Smooth muscle cell of the umbilical artery (primary cell): ENCODE measurements at places on chromosomes 3 and 15. TPM values are rescaled to one million over a fixed set of nuclear protein-coding genes. Genes with fewer than 3 reads are reported as not detected.

The GRAMD2A gene
- total RNA-seq = 0.28 and 0.30 TPM in 2 replicates

The CLDN18 gene
- not detected in 2 replicates for total RNA-seq

The SLC2A2 gene
- not detected in 2 replicates for total RNA-seq

The RPL4 gene
- total RNA-seq = 2,118 and 3,314 TPM in 2 replicates

The DIPK2A gene
- 36.8 and 68.6 TPM in 2 replicates for total RNA-seq

The PLSCR2 gene
- not detected in 2 replicates for total RNA-seq

The GNAT1 gene
- not detected in 2 replicates for total RNA-seq

The FSIP1 gene
- 0.65 and 0.89 TPM in 2 replicates for total RNA-seq

The NR2F2 gene
- total RNA-seq = 4.8 and 27.3 TPM in 2 replicates

The CIB2 gene
- total RNA-seq = 2.4 and 4.5 TPM in 2 replicates

The TWF2 gene
- total RNA-seq = 91.8 and 107 TPM in 2 replicates

The POLQ gene
- 0.59 and 5.7 TPM in 2 replicates for total RNA-seq

The IMPG2 gene
- 0.28 and 0.59 TPM in 2 replicates for total RNA-seq

The WDR93 gene
- total RNA-seq = under 0.01 TPM in 1 of 2 replicates, not detected in the other

The ANO10 gene
- 45.7 and 57.1 TPM in 2 replicates for total RNA-seq

The TTBK2 gene
- total RNA-seq = 9.5 and 13.9 TPM in 2 replicates

The MYZAP gene
- total RNA-seq = under 0.01 TPM in 1 of 2 replicates, not detected in the other

The KIF9 gene
- total RNA-seq = 1.2 and 4.2 TPM in 2 replicates

The ITIH4 gene
- total RNA-seq = 1.2 and 1.3 TPM in 2 replicates

The LRRC34 gene
- 0.59 and 1.8 TPM in 2 replicates for total RNA-seq

The HIGD2B gene
- not detected in 2 replicates for total RNA-seq

The FOXL2NB gene
- not detected in 2 replicates for total RNA-seq

The KCNMB2 gene
- total RNA-seq = not detected in 2 replicates

The ACOX2 gene
- total RNA-seq = 7.0 and 13.4 TPM in 2 replicates

The SELENOS gene
- total RNA-seq = 88.8 and 113 TPM in 2 replicates

The LEO1 gene
- 34.7 and 49.9 TPM in 2 replicates for total RNA-seq

The TEX55 gene
- not detected in 2 replicates for total RNA-seq

The NRROS gene
- total RNA-seq = 0.30 and 1.2 TPM in 2 replicates

The C3orf20 gene
- total RNA-seq = 0.05 TPM in 1 of 2 replicates, not detected in the other

The IL12A gene
- 0.89 and 1.3 TPM in 2 replicates for total RNA-seq

The SGO1 gene
- total RNA-seq = 0.59 and 4.9 TPM in 2 replicates

The RABL3 gene
- total RNA-seq = 27.9 and 36.6 TPM in 2 replicates

The VPS13C gene
- 73.3 and 78.4 TPM in 2 replicates for total RNA-seq

The AMOTL2 gene
- total RNA-seq = 96.2 and 160 TPM in 2 replicates

The GADL1 gene
- total RNA-seq = not detected in 2 replicates

The GOLGA6D gene
- 0.05 TPM in 1 of 2 replicates, not detected in the other for total RNA-seq

The RFT1 gene
- 12.8 and 17.8 TPM in 2 replicates for total RNA-seq

The SLC7A14 gene
- 2.4 and 4.9 TPM in 2 replicates for total RNA-seq
